ENCODE measurements at places on chromosomes 7 and 10. TPM values are rescaled to one million over a fixed set of nuclear protein-coding genes. Genes with fewer than 3 reads are reported as not detected.

CLCN1 gene
- not detected for polyA plus RNA-seq

SKIDA1 gene
- not detected for polyA plus RNA-seq

LRRC4 gene
- polyA plus RNA-seq, result 0.36 TPM

VAX1 gene
- polyA plus RNA-seq, result not detected

TAS2R41 gene
- polyA plus RNA-seq, result not detected

EGFR gene
- polyA plus RNA-seq, result not detected

ATE1 gene
- 34.5 TPM for polyA plus RNA-seq

ADRB1 gene
- polyA plus RNA-seq, result not detected

CYP3A7 gene
- polyA plus RNA-seq, result not detected

FXYD4 gene
- not detected for polyA plus RNA-seq

CDK14 gene
- not detected for polyA plus RNA-seq

PTEN gene
- 30.6 TPM for polyA plus RNA-seq

GIMAP1 gene
- 71.4 TPM for polyA plus RNA-seq

HMX3 gene
- not detected for polyA plus RNA-seq

OPALIN gene
- polyA plus RNA-seq, result not detected

COMTD1 gene
- polyA plus RNA-seq, result 27.5 TPM

GPRIN2 gene
- not detected for polyA plus RNA-seq

MYL7 gene
- not detected for polyA plus RNA-seq

NCF1 gene
- 2.3 TPM for polyA plus RNA-seq

SCIN gene
- not detected for polyA plus RNA-seq

ADAM12 gene
- 0.07 TPM for polyA plus RNA-seq

ARMC3 gene
- polyA plus RNA-seq, result not detected

ENTPD7 gene
- polyA plus RNA-seq, result 0.76 TPM

AVL9 gene
- polyA plus RNA-seq, result 9.3 TPM

PSMC2 gene
- polyA plus RNA-seq, result 185 TPM

IFIT1B gene
- not detected for polyA plus RNA-seq

ZNF277 gene
- 17.7 TPM for polyA plus RNA-seq

CTAGE4 gene
- not detected for polyA plus RNA-seq

HPS6 gene
- 33.3 TPM for polyA plus RNA-seq

SVIL gene
- polyA plus RNA-seq, result 2.6 TPM

TMEM178B gene
- not detected for polyA plus RNA-seq

EVX1 gene
- polyA plus RNA-seq, result not detected

MPP7 gene
- polyA plus RNA-seq, result 14.9 TPM

ASAH2 gene
- polyA plus RNA-seq, result 1.5 TPM

GRM8 gene
- not detected for polyA plus RNA-seq

TMEM168 gene
- polyA plus RNA-seq, result 5.1 TPM

PDGFA gene
- 0.59 TPM for polyA plus RNA-seq

TLL2 gene
- polyA plus RNA-seq, result not detected

SUN3 gene
- polyA plus RNA-seq, result not detected

GNG11 gene
- polyA plus RNA-seq, result 1.5 TPM

C10orf90 gene
- polyA plus RNA-seq, result not detected
